NCI-H774 (cell line): ENCODE measurements at places on chromosomes 3 and 15.
A peak's percentile ranks its signal among the peaks of the same experiment; 100 is the strongest.

DNA sequence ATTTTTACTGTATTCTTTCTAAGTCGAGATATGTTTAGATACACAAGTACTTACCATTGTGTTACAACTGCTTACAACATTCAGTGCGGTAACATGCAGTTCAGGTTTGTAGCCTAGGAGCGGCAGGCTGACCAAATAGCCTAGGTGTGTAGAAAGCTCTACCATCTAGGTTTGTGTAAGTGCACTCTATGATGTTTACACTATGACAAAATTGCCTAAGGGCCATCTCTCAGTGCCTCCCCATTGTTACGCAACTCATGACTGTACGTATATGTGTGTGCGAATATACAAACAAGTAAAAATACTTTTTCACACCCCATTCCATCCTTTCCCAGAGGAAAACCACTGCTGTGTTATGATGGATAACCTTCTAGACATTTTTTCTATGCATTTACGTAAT, 44.3 kb downstream of the PXYLP1 start:
- DNase-seq: peak; percentile 6

GRCh38 chr3:133986311-133986710, 43.4 kb downstream of the SLCO2A1 start:
- no peak for DNase-seq

GRCh38 chr15:78921517-78921916, 23.3 kb downstream of the CTSH start:
- DNase-seq: no peak

- DNase-seq: no peak
Measured at GRCh38 chr15:85329561-85330422, 50.6 kb upstream of the AKAP13 start.

DNA sequence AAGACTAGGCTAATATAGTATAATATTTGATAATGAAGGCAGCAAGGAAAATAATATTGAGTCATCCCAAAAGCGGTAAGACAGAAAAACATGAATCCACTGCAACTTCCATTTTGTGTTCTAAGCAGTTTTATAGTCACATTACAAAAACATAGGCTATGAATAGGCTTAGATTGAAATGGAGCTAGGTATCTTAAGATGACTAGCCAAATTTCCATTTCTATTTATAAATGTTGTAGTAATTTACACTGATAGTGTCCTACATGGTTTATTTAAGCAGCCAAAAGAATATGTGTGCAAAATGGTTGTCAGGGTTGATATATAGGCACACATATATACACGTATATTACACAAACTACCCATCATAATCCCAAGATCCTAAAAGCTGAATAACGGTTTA, 82.0 kb downstream of the VPS13C start:
- DNase-seq: no peak
